ENCODE measurements at places on chromosomes 4 and X. TPM values are rescaled to one million over a fixed set of nuclear protein-coding genes. Genes with fewer than 3 reads are reported as not detected.

GSX2 gene
- not detected for total RNA-seq

UGT2A1 gene
- total RNA-seq: not detected

SLC4A4 gene
- 0.88 TPM for total RNA-seq

AGTR2 gene
- not detected for total RNA-seq

FABP2 gene
- not detected for total RNA-seq

TMEM255A gene
- 0.45 TPM for total RNA-seq

SLC6A14 gene
- not detected for total RNA-seq

JCHAIN gene
- total RNA-seq: not detected

GAGE1 gene
- total RNA-seq: 37.1 TPM

IRS4 gene
- 0.64 TPM for total RNA-seq

GAB3 gene
- 0.04 TPM for total RNA-seq
